CD8-positive, alpha-beta memory T cell (primary cell): ENCODE measurements at places on chromosomes 6 and 20. TPM values are rescaled to one million over a fixed set of nuclear protein-coding genes. Genes with fewer than 3 reads are reported as not detected.

DNA sequence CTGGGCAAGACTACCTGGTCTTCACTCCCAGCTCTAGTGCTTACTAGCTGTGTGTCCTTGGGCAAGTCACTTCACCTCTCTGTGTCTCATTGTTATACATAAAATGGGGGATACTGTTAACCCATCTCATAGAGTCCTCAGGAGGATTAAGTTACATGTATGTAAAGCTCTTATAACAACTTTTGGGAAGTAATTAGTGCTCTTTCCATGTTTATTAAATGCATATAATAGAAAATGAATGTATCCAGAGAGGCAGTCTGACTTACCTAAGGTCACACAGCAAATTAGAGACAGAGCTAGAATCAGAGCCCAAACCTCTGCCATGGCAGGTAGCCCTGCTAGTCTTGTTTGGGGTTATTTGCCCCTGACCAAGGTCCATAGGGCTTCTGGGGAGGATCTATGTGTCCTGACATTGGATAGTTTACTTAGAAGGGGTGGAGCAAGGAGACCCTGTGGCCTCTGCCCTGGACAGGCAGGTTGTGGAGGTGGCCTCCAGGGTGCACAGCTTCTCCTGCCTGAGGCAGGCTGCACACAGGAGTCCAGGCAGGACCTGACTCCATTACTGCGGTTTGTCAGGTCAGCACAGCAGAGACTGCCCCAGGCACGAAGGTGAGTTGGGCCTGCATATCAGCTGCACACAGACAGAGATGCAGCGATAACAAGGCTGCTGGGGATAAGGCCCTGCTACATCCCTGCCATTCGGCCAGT lies 8.4 kb upstream of the MAPK13 start:
- DNase-seq = no peak

Gene FAM162B
- total RNA-seq = not detected

- DNase-seq = no peak
Measured at GRCh38 chr6:152846825-152847224, 96.2 kb downstream of the VIP start.

GRCh38 chr6:133991096-133991593 lies 38.1 kb downstream of the TBPL1 start:
- no peak for DNase-seq

DNA sequence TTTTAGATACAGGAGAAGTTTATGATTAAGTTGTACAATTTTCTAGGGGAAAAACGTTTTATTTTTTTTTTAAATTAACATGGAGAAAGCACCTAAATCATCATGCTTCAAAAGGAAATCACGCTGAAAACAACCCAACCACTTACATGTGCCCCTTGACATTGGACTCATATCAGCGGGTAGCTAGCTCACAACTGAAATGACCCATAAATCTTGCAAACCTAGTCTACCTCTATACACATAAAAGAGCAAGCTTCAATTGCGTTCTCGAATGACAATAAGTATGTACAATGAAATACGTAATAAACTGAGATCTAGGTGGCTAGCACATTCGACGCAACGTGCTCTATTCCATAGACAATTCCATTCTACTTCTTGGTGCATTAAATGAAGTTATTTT lies 722.9 kb upstream of the AGPAT4 start:
- no peak for DNase-seq

GRCh38 chr6:100412872-100413271 lies 51.8 kb downstream of the SIM1 start:
- no peak for DNase-seq

Gene PTK6
- 0.18 TPM for total RNA-seq

DNA sequence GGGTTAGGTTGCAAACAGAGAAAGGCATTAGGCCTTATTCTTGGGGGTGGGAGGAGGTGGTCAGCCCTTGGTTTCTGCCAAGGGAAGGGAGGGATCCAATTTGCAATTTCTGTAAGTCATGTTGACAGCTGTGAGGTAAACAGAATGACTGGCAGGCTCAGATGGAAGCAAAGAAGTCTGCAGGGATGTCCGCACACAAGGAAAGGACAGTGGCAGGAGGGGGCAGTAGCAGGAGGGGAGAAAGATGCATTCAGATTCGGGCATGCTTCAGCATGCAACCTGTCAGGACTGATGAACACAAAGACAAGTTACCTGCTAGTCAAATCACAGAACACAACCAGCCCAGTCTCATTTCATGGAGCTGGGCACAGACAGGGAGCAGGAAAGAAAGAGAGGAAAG lies 217.9 kb upstream of the FOXA2 start:
- no peak for DNase-seq

Gene SLC4A11
- total RNA-seq = 3.5 TPM

DNA sequence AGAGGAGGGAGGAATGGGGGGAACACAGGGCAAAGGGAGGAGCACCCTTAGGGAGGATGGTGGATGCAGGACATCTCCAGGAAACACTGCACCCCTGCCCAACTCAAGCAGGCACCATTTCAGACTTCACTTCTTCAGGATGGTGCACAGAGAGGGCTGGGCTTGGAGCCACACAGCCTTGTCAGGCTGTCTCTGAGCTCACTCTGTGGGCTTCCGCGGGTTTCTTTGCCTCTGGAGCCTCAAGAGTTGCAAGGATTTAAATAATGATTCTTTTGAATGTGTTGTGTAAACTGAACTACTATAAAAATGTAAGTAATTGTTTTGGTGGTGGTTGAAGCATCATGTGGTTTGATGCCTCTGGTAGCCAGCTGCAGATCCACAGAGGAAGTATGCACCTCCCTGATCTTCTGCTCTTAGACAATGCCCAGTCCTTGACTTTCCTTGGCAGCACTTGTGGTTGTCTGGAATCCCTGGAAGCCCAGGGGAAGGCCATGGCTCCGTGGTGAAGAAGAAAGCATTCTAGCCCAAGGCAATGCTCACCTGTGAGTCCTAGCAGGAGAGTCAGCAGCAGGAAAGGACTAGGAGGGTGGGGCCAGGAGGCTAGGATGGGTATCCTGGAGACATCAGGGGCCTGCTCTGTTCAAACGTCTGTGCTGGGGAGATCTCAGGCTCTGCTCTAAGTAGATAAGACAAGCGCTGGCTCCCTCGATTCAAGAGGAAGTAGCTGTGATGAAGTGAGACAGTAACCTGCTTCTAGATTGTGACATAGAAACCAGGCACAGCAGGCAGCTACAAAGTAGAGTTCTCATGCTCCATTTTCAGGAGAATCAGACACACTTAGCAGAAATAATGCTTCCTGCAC lies 50.2 kb upstream of the SIRPG start:
- no peak for DNase-seq

Gene GGTLC1
- total RNA-seq = not detected

GRCh38 chr20:9397928-9398327 lies 116.5 kb upstream of the LAMP5 start:
- DNase-seq = no peak

Gene RNF39
- total RNA-seq = not detected

- DNase-seq = no peak
Measured at GRCh38 chr6:18242062-18242851, 22.1 kb downstream of the DEK start.

DNA sequence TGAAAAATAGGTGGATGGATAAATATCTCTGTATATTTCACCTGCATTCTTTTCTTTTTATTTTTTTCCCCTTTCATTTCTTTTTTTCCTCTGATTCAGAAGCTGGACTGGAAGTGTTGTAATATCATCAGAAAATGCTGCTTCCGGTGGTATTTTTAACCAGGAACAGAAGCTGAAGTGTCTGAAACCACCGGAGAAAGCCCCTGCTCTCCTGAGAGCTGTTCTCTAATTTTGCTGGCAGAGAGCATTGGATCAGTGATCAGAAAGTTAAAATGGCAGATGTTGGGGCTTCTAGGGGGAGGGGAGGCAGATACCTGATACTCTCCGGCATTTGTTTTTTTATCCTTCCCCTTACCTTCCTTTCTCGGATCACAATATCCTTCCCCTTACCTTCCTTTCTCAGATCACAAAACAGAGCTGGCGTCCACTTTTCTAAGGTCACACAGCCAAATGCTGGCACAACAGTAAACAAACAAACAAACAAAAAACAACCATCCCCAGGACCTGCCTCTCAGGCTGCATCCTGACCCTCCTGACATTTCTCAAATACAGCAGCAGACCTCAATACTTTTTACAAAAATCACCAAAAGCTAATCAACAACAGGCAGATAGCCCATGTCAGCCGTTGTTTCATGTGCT lies 143.2 kb upstream of the ZNF217 start:
- no peak for DNase-seq

Gene SPEF1
- total RNA-seq = 0.13 TPM

Gene SLC23A2
- total RNA-seq = 20.6 TPM

DNA sequence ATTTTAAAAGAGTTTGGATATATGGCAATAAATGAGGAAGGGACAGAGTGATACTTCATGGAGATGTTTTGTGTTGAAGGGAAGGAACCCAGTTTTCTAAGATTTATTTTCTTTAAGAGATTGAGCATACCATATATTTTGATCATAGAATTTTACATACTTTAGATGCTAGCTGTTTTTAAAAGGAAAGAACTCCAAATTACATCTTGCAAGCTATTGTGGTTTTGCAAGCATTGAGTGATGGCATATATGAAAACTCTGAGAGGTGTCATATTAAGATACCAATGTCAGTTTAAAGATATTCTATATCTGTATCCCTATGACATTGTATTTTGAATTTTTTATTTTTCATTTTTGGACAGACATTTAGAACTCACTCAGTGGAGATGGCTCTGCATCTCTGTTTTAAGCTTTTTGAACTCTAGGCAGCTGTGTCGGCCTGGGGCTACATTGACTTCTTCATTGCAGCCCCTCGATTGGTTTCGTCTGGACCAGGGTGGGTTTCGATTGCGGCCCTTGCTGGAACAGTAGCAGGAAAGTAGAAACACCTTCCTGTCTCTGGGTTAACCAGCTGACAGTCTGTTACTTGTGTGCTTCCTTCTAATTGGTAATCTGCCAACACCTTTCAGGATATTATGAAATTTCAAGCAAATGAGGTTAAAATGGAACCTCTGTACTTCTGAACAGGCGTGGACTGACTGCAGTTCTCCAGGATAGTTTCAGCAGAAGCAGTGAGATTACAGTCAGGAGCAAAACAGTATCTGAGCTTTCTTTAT lies 14.0 kb downstream of the IGF2R start:
- no peak for DNase-seq

- no peak for DNase-seq
Measured at GRCh38 chr20:31943052-31943471, 8.8 kb downstream of the PDRG1 start.

DNA sequence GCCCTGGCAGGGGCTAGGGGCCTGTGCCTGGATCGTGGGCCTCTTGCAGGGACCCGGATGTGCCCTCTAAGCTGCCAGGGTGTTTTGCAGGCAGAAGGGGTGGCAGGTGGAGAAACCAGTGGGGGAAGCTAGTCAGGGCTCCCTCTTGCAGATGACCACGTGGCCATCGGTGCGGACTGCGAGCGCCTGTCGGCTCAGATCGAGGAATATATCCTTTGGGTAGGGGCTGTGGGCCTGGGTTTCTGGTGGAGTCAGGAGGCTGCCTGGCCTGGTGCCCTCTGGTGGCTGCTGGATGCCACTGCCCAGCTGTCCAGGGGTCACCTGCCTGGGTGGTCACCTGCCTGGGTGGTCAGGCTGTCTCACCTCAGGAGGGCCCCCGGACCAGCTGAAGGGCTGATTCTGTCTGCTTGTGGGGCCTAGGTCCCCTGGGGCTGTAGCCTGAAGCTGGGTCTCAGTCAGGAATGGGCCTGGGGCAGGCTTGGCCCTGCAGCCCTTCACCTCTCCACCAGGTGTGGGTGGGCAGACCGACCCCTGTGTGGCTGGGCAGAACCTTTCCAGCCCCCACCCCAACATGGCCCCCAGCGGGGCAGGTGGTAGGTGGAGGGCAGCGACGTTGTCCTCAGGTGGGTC lies 6.7 kb downstream of the TCEA2 start:
- no peak for DNase-seq

Gene TIAM2
- total RNA-seq = 31.1 TPM

GRCh38 chr20:4918473-4918872 lies 82.8 kb downstream of the SLC23A2 start:
- no peak for DNase-seq

GRCh38 chr6:142155895-142156757 lies 9.1 kb downstream of the VTA1 start:
- peak; percentile 29 for DNase-seq
